ENCODE measurements at places on chromosomes 1 and 21.

DNA sequence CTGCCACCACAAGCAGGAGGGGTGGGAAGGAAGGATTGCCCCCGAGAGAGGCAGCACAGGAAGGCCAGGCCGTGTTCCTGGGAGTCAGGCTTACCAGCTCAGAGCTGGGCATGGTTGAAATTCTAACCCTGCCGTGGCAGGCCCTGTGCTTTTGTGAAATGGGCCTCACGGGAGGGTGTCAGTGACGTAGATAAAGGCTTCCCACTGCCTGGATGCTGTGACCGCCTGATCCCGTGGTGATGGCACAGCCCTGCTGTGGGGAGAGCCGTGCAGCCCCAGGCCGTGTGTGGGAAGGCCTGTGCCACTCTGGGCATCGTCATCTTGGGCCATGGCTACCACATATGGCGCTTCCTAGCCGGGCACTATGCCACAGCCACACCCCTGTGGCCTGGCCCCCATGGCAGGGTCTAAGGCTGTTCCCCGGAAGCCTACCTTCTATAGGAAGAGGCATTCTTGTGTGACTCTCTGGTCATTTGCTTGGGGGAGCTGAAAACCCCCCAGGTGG, 161.3 kb downstream of the PCBP3 start:
- no peaks in the 10 kb centered on the region for H3K36me3 ChIP-seq
- H3K4me1 ChIP-seq: no peaks in the 10 kb centered on the region
- H3K27me3 ChIP-seq: no peaks in the 10 kb centered on the region
- no peak overlapping the region for H3K4me3 ChIP-seq

DNA sequence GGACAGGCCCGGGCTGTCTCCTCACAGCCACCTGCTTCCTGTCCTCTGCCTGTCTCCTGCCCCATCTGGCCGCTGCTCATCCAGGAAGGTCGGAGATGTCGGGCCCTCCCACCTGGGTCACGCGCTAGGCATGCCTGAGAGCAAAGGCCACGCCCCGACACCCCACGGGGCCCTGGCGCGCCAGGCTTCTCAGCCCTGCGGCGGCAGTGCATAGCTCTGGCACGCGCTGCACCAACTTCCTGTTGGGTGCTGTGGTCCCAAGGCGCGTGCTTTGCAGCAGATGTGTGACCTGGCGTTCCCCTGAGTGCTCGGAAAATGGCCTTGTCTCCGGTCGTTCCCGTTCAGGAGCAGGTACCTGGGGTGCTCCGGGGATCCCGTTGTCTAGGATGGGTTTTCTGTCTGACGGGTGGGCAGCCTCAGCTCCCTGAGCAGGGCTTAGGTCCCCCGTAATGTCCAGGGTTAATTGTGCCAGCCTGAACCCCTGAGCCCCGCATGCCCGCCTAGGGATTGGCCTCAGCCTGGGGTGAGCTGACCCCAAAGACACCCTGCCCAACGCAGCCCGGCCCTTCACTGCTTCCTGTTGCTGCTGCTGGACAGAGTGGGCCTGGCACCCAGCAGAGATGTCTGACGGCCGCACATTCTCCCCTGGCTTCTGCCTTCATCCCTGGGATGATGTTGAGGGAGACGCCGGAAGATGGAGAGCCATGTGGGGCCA, 19.4 kb upstream of the KCNAB2 start:
- peaks cover 21% of the 10 kb centered on the region for H3K27me3 ChIP-seq
- peak overlapping the region; percentile 48 for H3K27ac ChIP-seq
- H3K4me3 ChIP-seq: peak overlapping the region; percentile 2
- H3K4me1 ChIP-seq: no peaks in the 10 kb centered on the region
- DNase-seq: peak; percentile 40

- no peak overlapping the region for H3K27ac ChIP-seq
- H3K4me1 ChIP-seq: peaks cover 9% of the 10 kb centered on the region
- H3K4me3 ChIP-seq: no peak overlapping the region
- DNase-seq: no peak
These were observed 6.3 kb downstream of the KLHL21 start for GRCh38 chr1:6596351-6596750.

DNA sequence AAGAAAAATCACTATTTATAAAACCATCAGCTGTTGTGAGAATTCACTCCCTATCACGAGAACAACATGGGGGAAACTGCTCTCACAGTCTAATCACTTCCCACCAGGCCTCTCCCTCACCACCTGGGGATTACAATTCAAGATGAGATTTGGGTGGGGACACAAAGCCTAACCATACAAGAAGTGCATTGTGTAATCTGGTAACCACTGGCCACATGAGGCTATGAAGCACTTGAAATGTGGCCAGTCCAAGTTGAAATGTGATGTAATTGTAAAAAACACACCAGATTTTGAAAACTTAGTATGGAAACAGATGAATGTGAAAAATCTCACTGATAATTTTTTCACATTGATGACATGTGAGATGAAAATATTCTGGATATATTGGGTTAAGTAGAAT, 293.8 kb downstream of the TTLL7 start:
- no peaks in the 10 kb centered on the region for H3K27me3 ChIP-seq
- no peak overlapping the region for H3K27ac ChIP-seq
- no peak overlapping the region for H3K4me3 ChIP-seq
- H3K4me1 ChIP-seq: no peaks in the 10 kb centered on the region
- no peak for DNase-seq

- H3K27me3 ChIP-seq: no peaks in the 10 kb centered on the region
- no peak for DNase-seq
- H3K4me3 ChIP-seq: no peak overlapping the region
- H3K27ac ChIP-seq: no peak overlapping the region
- H3K36me3 ChIP-seq: no peaks in the 10 kb centered on the region
- H3K4me1 ChIP-seq: no peaks in the 10 kb centered on the region
These were observed 11.6 kb upstream of the SIPA1L2 start for GRCh38 chr1:232641507-232641906.

- H3K27me3 ChIP-seq: no peaks in the 10 kb centered on the region
- no peak overlapping the region for H3K27ac ChIP-seq
- DNase-seq: no peak
- no peaks in the 10 kb centered on the region for H3K4me1 ChIP-seq
These were observed 744.5 kb upstream of the BRINP3 start for GRCh38 chr1:191222206-191222605.

DNA sequence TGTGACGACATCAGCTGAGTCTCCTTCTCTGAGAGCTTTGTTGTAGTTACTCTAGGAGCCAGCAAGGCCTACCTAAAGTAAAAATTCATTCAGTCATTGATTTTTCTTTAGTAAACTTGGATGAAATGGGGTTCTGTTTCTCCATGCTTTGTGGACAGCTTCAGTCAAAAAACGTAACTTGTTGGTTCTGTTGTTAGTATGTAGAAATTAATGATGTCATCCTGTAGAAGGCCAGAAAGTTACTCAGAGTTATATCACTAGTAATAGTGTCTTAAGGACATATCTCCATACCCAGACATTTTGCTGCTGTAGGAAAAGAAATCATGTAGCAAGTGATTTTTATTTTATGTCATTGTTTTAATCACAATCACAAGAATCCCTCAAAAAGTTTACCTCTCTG, 43.0 kb downstream of the KDM1A start:
- H3K36me3 ChIP-seq: peaks cover 64% of the 10 kb centered on the region
- H3K4me3 ChIP-seq: no peak overlapping the region
- no peak overlapping the region for H3K27ac ChIP-seq
- no peaks in the 10 kb centered on the region for H3K4me1 ChIP-seq
- no peaks in the 10 kb centered on the region for H3K27me3 ChIP-seq
- DNase-seq: no peak

DNA sequence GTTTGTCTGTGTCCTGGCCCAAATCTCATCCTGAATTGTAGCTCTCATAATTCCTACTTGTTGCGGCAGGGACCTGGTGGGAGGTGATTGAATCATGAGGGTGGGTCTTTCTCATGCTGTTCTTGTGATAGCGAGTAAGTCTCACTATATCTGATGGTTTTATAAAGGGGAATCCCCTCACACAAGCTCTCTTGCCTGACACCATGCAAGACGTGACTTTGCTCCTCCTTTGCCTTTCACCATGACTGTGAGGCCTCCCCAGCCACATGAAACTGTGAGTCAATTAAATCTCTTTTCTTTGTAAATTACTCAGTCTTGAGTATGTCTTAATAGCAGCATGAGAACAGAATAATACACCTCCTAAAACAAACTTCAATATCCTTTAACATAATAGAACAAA, 1065.6 kb downstream of the PLA2G4A start:
- H3K36me3 ChIP-seq: no peaks in the 10 kb centered on the region
- no peak for DNase-seq
- no peak overlapping the region for H3K4me3 ChIP-seq
- H3K27me3 ChIP-seq: no peaks in the 10 kb centered on the region
- no peak overlapping the region for H3K27ac ChIP-seq
- H3K4me1 ChIP-seq: no peaks in the 10 kb centered on the region

- no peak overlapping the region for H3K27ac ChIP-seq
- H3K27me3 ChIP-seq: no peaks in the 10 kb centered on the region
- peaks cover 11% of the 10 kb centered on the region for H3K4me1 ChIP-seq
- DNase-seq: no peak
- no peak overlapping the region for H3K4me3 ChIP-seq
These were observed 3.8 kb downstream of the GPR61 start for GRCh38 chr1:109543283-109543987.

GRCh38 chr1:17582124-17582774, 42.8 kb downstream of the ARHGEF10L start:
- no peak for DNase-seq
- H3K27ac ChIP-seq: no peak overlapping the region
- no peaks in the 10 kb centered on the region for H3K36me3 ChIP-seq
- H3K4me3 ChIP-seq: no peak overlapping the region
- no peaks in the 10 kb centered on the region for H3K27me3 ChIP-seq

- H3K27me3 ChIP-seq: no peaks in the 10 kb centered on the region
- H3K27ac ChIP-seq: no peak overlapping the region
- peaks cover 6% of the 10 kb centered on the region for H3K4me1 ChIP-seq
- DNase-seq: no peak
- no peaks in the 10 kb centered on the region for H3K36me3 ChIP-seq
These were observed 65.6 kb upstream of the ERRFI1 start for GRCh38 chr1:8091691-8092090.

DNA sequence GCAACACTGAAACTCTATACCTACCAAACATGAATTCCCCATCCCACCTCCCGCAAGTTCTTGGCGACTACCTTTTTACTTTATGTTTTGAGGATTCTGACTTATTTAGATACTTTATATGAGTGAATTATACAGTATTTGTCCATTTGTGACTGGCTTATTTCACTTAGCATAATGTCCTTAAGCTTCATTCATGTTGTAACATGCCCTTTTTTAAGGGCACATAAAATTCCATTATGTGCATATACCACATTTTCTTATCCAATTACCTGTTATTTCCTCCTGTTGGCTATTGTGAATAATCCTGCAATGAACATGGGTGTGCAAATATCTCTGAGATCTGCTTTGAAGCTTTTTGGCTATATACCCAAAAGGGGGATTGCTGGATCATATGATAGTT, 22.0 kb upstream of the CHIT1 start:
- no peaks in the 10 kb centered on the region for H3K4me1 ChIP-seq
- H3K27me3 ChIP-seq: no peaks in the 10 kb centered on the region
- no peak for DNase-seq
- H3K4me3 ChIP-seq: no peak overlapping the region
- H3K36me3 ChIP-seq: no peaks in the 10 kb centered on the region

GRCh38 chr1:8817412-8818324, at the start of gene RERE:
Gene RERE, minus strand, starts transcription at chr1:8817640.
- peak within 1 kb of the TSS; percentile 99 for H3K27ac ChIP-seq
- peaks cover 11% of the 10 kb centered on the region for H3K4me1 ChIP-seq
- peak; percentile 97 for DNase-seq
- no peaks in the 10 kb centered on the region for H3K27me3 ChIP-seq

DNA sequence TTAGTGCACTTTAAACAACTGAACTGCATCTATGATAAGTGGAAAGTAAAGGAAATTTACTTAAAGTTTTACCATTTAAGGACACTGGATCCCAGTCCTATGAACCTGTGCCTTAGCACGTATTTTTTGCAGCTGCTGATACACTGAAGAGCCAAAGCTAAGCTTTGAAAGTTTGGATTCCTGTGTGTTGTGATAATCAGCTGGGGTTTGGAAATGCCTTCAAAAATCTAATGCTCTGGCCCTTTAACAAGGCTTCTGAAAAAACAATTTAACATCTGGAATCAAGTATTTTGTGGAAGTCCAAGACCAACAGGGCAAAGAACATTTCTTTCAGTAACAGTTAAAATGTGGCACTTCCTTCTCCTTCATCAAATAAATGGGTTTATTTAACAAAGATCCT, 51.8 kb downstream of the DDAH1 start:
- H3K4me1 ChIP-seq: no peaks in the 10 kb centered on the region
- no peaks in the 10 kb centered on the region for H3K27me3 ChIP-seq
- no peak for DNase-seq
- no peak overlapping the region for H3K27ac ChIP-seq
- H3K36me3 ChIP-seq: no peaks in the 10 kb centered on the region

DNA sequence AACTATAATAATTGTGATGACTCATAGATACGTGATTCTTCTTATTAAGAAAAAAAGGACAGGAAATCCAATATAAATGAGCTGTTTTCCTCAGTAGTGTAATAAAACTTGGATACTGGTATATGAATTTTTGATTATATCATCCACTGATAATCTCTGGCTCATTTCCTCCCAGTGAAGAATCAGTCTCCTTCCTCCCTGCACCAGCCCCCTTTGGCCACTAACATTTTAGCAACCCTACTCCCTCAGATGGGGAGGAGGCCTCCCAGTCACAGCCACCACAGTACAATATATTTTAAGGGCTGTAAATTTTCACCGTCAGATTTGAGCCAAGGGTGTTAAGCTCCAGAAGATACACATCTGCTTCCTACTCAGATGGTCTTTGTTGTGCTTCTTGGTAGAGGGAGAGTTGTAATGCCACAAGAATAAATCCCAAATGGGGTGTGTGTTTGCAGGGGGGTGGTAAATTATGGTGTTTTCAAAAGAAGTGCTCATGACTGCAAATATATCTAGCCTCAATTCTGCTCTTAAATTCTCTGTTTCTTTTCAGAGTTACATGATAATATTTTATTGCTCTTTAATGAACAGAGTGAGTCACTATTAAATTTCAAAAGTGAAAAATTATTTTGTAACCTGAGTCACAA, 153.5 kb downstream of the HLX start:
- H3K4me3 ChIP-seq: no peak overlapping the region
- H3K27ac ChIP-seq: no peak overlapping the region
- no peaks in the 10 kb centered on the region for H3K27me3 ChIP-seq
- no peak for DNase-seq
- H3K4me1 ChIP-seq: no peaks in the 10 kb centered on the region
- no peaks in the 10 kb centered on the region for H3K36me3 ChIP-seq

DNA sequence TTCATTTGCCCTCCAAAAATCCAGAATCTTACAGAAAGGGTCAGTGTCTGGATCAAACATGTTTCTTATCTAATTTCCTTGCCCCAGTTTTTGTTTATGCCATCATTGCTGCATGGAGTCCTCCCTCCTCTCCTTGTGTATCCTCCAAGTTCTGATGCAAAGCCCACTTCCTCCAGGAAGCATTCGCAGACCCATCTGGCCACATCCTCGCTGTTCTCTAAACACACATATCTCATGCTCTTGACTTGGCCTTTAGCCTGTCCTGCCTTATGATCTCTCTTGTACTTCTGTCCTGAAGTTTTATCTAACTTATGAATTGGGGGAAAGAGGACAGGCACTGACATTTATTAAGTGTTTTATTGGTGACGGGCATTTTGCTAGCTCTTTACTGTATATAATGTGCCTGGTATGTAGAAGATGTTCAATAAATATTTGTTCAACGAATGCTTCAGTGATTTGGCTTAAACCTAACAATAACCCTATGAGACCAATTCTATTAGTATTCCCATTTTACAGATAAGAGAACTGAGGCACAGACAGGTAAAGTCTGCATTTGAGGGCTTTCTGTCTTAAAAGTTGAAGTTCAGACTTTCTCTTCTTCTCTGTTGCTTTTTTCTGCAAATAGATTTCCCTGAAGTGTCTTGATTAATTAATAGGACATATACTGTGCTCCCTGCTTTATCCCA, 19.2 kb upstream of the ID3 start:
- peak overlapping the region; percentile 63 for H3K27ac ChIP-seq
- H3K4me1 ChIP-seq: peaks cover 5% of the 10 kb centered on the region
- no peaks in the 10 kb centered on the region for H3K27me3 ChIP-seq
